ENCODE measurements at places on chromosomes 5 and 9. TPM values are rescaled to one million over a fixed set of nuclear protein-coding genes. Genes with fewer than 3 reads are reported as not detected.

GRCh38 chr5:111367115-111367514, 142.9 kb downstream of the CAMK4 start:
- no peak for ATAC-seq

EMB gene
- 31.2 TPM for total RNA-seq

SLCO6A1 gene
- not detected for total RNA-seq

- ATAC-seq, result no peak
Measured at GRCh38 chr5:179319123-179319522, 26.1 kb downstream of the ADAMTS2 start.

DNA sequence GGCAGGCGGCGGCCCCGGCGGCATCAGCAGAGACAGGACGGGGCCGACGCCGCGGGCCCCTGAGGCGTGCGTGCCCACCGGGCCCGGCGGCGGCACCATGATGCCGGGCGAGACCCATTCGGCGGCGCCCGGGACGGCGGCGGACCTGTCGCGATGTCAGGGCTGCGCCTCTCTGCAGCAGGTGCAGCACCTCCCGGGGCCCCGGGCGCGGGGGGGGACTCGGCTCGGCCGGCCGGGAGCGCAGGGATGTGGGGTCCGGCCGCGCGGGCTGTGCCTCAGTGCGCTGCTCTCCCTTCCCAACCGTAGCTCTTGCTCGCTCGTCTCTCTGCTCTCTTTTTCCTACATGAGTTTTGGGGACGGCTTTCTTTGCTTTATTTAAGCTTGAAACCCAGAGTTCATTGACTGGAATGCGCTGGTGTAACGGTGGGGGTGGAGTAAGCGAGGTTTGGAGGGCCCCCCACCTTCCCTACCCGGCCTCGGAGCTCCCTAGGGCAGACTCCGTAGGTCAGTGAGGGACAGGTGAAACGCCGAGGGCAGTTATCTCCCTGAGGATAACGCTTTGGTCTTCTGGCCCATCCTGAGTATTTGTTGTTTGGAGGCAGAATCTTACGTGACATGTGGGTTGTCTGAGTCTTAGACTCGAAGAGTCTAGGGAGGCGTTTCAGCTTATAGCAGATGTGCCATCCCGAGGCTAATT, 490 bp downstream of the ICE1 start:
- no peak for ATAC-seq

GRCh38 chr5:72871366-72872024, 55.0 kb downstream of the TNPO1 start:
- ATAC-seq, result no peak

PRDM9 gene
- total RNA-seq, result not detected

AGPAT2 gene
- total RNA-seq, result 34.8 TPM

DNA sequence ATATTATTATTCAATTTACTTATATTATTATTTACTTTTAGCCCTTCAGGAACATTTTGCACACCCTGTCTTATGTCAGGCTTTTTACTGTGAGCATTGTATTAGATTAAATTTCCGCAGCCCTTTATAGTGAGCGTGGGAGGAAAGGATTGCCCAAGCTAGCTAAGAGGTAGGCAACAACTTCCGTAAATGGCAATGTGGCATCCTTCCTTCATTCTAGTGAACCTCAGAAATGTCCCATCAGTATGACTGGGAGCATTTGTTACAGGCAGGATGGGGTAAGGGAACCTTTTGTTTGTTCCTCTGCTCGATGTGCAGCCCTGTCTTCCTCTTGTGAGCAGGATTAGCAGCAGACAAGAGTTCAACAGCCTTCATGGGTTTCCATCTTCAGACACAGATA, 6.2 kb upstream of the CD180 start:
- no peak for ATAC-seq

DNA sequence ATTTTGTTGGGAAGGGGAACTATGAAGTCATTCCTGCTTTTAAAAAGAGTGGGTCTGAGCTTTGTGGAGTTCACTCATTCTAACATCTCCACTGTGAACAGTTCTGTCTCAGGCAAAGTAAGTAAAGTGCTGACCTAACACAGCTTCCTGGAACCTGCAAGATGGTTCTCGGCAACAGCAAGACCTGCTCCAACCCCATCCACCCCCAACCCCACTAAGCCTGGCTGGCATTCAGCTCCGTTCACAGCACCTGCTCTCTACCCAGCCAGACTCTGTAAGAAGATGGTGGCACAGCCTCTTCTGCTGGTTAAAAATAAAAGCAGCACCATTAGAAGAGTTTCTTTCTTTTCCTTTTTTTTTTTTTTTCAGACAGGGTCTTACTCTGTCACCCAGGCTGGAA, 42.0 kb downstream of the EPB41L4B start:
- ATAC-seq, result no peak

IL5 gene
- not detected for total RNA-seq

DNA sequence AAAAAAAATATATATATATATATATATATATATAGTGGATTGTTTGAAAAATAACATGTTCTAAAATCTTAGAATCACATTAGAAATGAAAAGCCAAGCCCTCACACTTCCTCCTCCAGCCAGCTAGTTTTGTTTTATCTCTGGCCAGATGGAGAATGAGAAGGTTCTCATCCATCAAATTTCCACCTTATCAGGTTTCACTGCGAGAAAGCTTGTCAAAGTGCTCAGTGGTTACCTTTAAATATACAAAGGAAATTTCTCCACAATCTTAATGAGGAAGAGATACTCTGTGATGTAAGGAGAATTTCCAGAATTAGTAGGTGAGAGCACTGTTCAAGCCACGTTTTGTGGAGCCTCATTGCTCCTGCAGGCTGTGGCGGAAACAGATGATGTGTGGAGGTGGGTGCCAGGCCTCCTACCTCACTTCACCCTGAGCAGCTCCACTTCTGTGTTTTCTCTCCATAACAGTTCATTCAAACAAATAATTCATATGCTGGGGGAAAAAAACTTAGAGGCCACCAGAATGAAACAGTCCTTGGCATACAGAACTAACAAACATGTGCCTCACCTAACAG, 71.9 kb downstream of the CDK5RAP2 start:
- ATAC-seq, result no peak

PKD2L2 gene
- not detected for total RNA-seq

- ATAC-seq, result no peak
Measured at GRCh38 chr5:111932199-111932598, 175.2 kb upstream of the NREP start.

- no peak for ATAC-seq
Measured at GRCh38 chr5:72857396-72857795, 40.9 kb downstream of the TNPO1 start.

DNA sequence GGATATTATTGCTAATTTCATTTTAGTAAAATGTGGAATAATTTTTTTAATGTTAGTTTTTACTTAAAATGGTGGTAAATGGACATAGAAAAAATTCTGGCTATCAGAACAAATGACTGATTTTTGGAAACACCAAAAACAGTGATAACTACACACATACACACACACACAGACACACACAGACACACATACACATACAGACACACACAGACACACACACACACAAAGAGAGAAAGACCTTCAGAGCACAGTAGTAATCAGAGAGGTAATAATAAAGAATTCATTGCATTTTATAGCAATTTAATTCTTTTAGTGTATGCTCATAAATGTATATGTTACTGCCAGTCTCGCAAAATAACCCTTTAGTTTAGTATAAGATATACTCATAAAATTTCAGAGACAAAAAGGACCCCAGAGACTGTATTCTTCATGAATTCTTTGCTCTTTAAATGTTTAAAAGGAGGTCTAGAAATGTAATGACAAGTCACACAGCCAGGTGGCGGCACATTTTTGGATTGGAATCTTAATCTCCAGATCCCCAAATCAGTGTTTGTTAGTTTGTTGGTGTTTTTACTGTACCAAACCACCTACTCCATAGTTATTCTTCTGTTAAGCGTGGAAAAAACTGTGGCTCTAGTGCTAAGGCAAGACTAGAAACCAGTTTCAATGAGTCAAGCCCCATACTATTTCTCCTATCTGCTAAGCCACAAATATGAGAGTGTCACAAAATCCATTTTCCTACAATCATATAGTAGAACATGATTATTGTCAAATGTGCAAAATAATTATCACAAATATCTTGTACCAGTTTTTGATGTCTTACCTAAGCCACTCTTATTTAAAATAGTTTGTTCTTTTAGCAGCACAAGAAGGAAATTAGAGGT, 109.9 kb downstream of the EDIL3 start:
- ATAC-seq, result no peak
